ENCODE measurements at places on chromosomes 7 and 10.

DNA sequence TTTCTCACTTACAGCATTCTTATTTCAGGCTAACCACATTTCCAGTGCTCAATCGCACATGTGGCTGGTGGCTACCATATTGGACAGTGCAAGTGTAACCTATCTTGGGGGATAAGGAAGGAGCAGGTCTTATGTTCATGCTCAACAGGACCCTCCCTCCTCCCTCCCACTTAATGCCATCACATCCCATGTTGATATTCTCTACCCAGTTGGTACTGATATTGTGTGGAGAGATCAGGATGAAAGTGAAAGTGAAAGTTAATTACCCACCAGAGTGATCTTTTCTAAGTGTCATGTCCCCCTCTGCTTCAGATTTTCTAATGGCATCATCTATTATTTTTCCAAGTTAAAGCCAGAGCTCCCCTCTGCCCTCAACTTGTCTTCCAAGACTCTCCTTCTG lies 91.6 kb downstream of the BMPER start:
- no peak for DNase-seq
- H3K4me3 ChIP-seq = no peak overlapping the region
- H3K27ac ChIP-seq = no peak overlapping the region

GRCh38 chr10:71782221-71782916 lies 9.0 kb upstream of the VSIR start:
- H3K4me3 ChIP-seq = no peak overlapping the region
- DNase-seq = no peak
- H3K36me3 ChIP-seq = no peaks in the 10 kb centered on the region
- no peaks in the 10 kb centered on the region for H3K4me1 ChIP-seq
- no peaks in the 10 kb centered on the region for H3K27me3 ChIP-seq

DNA sequence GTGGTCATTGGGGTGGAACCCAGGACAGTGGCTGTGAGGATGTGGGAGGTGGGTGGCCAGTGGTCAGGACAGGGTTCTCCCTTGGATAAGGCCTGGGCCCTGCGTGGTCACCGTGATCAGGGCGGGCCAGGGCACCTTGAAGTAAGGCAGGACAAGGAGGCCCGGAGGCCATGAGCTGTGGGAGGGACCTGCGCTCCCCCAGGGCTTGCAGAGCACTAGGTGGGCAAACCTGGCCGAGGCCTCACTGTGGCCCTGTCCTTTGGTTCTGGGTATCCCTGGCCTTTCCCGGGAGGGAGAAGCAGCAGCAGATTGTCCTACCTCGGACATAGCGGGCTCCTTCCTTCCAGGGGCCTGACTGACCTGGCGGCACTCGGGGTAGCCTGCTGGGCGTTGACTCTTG lies 144.8 kb upstream of the RET start:
- no peaks in the 10 kb centered on the region for H3K36me3 ChIP-seq
- no peak overlapping the region for H3K27ac ChIP-seq
- H3K4me1 ChIP-seq = no peaks in the 10 kb centered on the region
- DNase-seq = no peak
- peaks cover 29% of the 10 kb centered on the region for H3K27me3 ChIP-seq

DNA sequence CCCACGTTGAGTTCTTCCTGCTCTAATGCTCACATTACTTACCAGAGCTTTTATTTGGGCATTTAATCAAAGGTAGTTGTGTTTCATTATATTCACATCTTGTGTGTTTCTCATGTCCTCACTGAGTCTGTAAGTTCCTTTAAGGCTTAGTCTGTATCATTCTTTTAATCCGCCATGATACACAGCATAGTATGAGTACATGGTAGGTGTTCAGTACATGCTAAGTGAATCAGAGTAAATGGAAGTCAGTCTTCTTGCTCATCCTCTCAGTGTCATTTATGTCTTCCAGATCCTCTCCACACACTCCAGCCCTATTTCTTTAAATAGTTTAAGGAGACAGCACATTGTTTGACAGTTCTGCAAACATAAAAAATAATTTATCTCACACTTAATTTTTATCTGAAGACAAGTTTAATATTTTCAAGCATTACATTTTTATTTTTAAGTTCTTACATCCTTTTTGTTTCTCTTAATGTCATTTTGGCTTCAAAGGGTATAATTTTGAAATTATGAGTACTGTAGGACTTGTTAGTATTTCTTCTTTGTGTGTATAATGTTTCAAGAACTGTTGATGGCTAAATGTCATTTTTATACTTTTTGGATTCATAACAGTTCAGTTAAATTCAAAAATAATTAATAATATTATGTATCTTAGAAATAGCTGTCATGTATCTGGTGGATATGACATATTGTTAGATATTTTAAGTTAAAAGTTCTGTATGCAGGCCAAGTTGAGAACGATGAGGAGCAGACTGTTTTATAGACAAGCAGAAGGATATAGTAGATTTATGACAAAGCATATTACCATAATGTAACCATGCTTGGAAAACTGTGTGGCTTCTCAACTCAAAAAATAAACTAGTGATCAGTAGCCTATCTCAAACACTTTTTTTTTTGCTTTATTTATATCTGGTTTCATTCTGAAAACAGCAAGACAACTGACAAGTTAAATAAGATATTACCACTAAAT lies 342.7 kb downstream of the LRMDA start:
- H3K4me3 ChIP-seq = no peak overlapping the region
- H3K36me3 ChIP-seq = no peaks in the 10 kb centered on the region
- no peak for DNase-seq
- no peak overlapping the region for H3K27ac ChIP-seq
- no peaks in the 10 kb centered on the region for H3K27me3 ChIP-seq

DNA sequence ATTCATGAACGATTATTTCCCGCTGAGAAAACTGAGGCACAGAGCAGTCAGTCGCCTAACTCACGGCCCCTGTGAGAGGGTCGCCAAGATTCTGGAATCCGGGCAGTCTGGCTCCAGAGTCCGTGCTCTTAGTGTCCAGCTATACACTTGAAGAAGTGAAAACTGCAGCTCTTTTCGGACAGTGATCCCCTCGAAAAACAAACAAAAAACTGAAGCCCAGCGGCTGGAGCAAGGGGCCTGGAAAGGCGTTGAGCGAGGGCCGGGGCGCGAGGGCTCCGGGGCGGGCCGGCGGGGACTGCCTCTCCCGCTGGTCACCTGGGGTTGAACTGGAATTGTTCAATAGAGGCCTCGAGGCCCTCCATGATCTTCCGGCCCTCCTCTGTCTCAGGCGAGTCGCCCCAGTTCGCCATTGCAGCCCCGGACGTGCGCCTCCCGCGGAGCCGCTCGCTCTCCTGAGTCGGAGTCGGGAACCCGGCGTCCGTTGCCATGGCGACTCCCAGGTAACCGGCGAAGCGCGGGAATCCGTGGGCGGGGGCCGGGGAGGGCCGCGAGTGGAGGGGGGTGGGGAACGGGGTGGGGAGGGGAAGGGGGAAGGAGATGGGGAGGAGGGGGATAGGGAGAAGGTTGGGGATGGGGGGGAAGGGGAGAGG lies 881 bp downstream of the C10orf67 start:
- peak; percentile 90 for DNase-seq
- H3K4me3 ChIP-seq = peak overlapping the region; percentile 80
- H3K36me3 ChIP-seq = no peaks in the 10 kb centered on the region

DNA sequence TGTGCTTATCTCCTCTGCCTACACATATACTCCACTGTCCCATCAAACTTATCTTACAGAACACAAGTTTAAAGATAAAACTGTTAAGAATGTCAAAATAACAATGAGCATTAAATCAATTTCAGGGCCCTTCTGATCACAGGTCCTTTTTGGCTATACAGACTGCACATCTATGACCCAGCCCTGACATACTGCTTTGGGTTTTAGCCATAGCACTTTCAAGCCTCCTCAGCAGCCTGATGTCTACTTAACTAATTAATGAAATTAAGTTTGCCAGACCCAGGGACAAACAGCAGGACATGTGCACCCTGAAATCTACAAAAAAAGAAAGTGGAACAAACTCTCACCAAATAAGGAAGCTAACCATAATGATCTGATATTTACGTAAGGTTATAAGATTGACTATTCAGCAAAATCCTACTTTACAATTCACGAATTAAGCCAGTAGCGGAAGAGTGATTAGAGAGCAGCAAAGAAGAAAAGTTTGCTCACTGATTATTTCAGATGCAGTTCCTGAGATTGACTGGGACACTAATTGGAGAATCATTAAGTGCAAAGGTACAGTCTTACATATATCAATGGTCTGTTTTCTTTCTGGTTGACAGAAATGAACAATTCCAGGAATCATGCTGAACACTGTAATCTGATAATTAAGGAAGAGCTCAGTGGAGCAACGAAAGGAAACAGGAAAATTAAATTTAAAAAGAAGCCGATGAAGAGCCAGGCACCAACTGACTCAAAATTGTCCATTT lies 669.3 kb upstream of the LRRN3 start:
- H3K4me1 ChIP-seq = peaks cover 4% of the 10 kb centered on the region
- no peaks in the 10 kb centered on the region for H3K27me3 ChIP-seq

GRCh38 chr10:118958984-118959925 lies 70.3 kb upstream of the NANOS1 start:
- peaks cover 4% of the 10 kb centered on the region for H3K4me1 ChIP-seq
- peak; percentile 49 for DNase-seq

- no peaks in the 10 kb centered on the region for H3K36me3 ChIP-seq
- H3K27ac ChIP-seq = no peak overlapping the region
- no peak overlapping the region for H3K4me3 ChIP-seq
- DNase-seq = no peak
- no peaks in the 10 kb centered on the region for H3K4me1 ChIP-seq
- H3K27me3 ChIP-seq = no peaks in the 10 kb centered on the region
These were observed 439.1 kb downstream of the AUTS2 start for GRCh38 chr7:70037171-70037933.

DNA sequence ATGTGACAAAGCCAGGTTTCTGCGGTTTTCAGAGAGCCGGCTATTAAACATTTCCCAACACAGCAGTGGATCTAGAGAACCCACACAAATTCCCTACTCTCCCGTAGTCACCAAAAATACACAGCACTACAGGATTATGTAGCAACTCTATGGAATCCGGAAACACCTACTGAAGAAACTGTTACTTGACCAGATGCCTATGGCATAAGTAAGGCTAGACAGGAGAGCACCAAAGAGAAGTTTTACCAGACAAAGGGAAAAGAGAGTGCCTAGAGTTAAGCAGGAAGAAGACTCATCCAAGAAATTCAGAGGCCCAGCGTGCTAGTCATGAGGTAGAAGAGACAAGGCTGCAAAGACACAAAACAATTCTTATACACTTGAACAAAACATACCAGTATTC lies 321.1 kb downstream of the PARD3 start:
- DNase-seq = no peak
- no peaks in the 10 kb centered on the region for H3K4me1 ChIP-seq
- H3K27ac ChIP-seq = no peak overlapping the region
- H3K27me3 ChIP-seq = no peaks in the 10 kb centered on the region

DNA sequence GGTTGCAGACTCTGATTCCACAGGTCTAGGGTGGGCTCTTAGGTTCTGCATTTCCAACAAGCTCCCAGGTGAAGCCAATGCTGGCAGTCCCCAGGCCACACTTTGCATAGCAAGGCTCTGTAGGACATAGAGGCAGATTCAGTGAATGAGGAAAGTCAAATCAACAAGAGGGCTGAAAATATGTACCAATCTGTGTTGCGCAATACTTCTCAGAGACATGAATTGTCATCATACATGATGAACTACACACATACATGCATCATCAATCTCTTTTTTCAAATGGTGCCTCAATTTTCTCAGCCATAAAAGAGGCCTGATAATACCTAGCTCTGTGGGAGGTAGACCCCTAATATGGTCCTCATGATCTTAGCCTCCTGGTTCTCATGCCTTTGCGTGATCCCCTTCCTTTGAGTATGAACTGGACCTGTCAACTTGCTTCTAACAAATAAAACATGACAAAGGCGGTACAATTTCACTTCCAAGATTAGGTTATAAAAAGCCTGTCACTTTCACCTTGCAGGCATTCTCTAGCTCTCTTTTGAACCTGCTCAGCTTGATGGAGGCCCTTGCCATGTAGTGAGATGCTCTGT lies 49.0 kb downstream of the PIK3CG start:
- H3K27me3 ChIP-seq = no peaks in the 10 kb centered on the region
- no peak for DNase-seq
- H3K4me1 ChIP-seq = no peaks in the 10 kb centered on the region
- H3K4me3 ChIP-seq = no peak overlapping the region
- H3K36me3 ChIP-seq = no peaks in the 10 kb centered on the region

All from endodermal cell (in vitro differentiated cells).